ENCODE measurements at places on chromosomes 7 and 10. TPM values are rescaled to one million over a fixed set of nuclear protein-coding genes. Genes with fewer than 3 reads are reported as not detected.

The TLX1 gene
- not detected for total RNA-seq

The GDF10 gene
- total RNA-seq: 0.72 TPM

The GHRHR gene
- not detected for total RNA-seq

The SPAM1 gene
- not detected for total RNA-seq

The FGFBP3 gene
- total RNA-seq: 0.58 TPM

The STOX1 gene
- total RNA-seq: 1.4 TPM

The UCMA gene
- total RNA-seq: not detected

The FIS1 gene
- 373 TPM for total RNA-seq

The TMEM213 gene
- not detected for total RNA-seq

The ATP6V0E2 gene
- total RNA-seq: 9.0 TPM

The PTPN20 gene
- total RNA-seq: 4.9 TPM

The NKX2-3 gene
- not detected for total RNA-seq

The STX1A gene
- 1.6 TPM for total RNA-seq

Data from gastrocnemius medialis (tissue), 4 donors.